M059J (cell line): ENCODE measurements at places on chromosomes 3 and 15. TPM values are rescaled to one million over a fixed set of nuclear protein-coding genes. Genes with fewer than 3 reads are reported as not detected.

GRCh38 chr15:74427607-74428441, 5.9 kb downstream of the SEMA7A start:
- DNase-seq = no peak

- DNase-seq = peak; percentile 39
Measured at GRCh38 chr3:25663869-25664811, 567 bp downstream of the TOP2B start.

DNA sequence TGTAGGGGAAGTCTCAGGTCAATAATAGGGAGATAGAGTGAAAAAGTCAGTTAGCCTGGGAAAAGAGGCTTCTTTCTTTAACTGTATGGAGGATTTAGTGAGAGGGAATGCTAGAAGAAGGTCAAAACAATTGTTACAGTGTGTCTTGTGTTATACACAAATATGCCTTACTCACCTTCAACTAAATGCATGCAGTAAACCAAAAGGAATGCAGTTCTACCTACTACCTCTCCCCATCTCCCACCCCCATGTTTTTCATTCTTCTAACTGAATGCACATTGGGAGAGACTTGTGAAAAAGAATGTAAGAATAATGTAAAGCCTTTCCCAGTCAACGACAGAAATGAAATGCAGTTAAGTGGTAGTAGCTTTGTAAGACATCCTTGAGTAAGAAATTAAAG, 33.8 kb downstream of the CCDC66 start:
- DNase-seq = no peak

DNA sequence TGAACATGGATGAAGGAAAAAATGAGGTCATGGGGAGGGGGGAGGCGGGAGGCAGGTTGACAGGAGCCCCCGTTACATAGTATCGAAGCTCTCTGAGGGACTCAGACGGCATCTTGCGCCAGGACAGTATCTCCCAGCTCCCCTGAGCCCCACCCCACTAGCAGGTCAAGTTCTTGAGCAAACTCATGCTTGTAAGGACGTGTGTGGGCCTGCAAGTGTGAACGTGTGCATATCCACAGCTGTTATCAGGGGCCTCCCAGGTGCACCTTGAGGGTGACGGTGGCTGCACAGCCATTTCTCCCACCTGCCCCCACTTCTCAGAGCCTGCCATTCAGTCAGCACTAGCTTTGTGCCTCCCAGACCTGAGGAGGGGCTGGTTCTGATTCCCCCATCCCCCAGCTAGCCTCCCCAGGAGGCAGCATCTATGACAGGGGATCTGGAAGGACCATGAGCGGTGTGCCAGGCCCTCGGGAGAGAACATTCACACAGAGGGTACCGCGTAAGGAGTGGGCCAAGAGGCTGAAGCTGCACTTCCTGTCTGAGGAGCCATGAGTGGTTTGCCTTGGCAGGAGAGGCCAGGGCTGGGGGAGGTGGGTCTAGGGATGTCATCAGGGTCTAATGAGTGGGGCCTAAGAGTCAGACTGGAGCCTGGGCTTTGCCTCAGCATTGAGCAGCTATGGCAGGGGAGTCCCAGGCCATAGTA, 2.9 kb downstream of the SEMA3F start:
- DNase-seq = peak; percentile 43

- no peak for DNase-seq
Measured at GRCh38 chr3:103459815-103460214, 1025.0 kb downstream of the ZPLD1 start.

DNA sequence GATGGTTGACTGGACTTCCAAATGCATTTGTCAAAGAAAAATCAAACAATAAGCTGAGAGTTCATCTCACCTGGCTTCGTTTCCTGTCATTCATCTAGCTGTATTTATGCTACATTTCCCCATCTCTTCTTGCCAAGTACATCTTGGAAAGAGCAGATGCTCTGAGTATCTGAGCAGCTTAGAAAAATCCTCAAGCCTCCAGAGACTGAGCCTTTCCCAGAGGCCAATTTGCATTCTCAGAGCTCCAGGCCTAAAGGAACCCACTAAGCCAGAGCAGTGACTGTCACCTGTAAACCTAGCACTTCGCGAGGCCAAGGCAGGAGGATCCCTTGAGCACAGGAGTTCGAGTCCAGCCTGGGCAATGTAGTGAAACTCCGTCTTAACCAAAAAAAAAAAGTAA, 100.5 kb downstream of the XXYLT1 start:
- no peak for DNase-seq

- no peak for DNase-seq
Measured at GRCh38 chr3:39819899-39820298, 10.5 kb downstream of the MYRIP start.

GRCh38 chr3:81024560-81024959, 736.9 kb downstream of the GBE1 start:
- no peak for DNase-seq

DNA sequence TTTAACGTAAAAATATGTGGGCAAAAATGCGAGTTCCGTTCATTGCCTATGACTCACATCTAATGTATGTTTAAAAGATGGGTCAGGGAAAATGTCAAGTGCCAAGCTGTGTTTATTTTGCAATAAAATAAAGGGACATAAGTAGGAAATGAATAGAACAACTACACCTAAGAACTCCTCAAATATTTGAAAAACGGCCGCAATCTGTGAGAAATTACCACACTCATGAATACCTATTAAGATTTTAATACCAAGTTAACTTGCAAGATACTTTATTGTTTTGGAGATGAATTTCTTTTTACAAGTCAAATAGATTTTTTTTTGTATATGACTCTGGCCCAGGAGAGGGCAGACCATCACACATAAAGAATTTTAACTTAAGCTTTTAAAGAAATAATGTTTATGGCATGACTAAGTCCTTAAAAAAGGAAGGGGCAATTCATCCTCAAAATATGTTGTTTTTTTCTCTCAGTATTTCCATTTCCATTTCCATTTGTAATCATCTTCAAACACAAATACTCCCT, 152.7 kb downstream of the SUCNR1 start:
- DNase-seq = peak; percentile 90

- no peak for DNase-seq
Measured at GRCh38 chr15:25719101-25719985, 143.8 kb downstream of the ATP10A start.

GRCh38 chr3:6120786-6121185, 740.1 kb upstream of the GRM7 start:
- no peak for DNase-seq

The HRG gene
- total RNA-seq = not detected in 2 replicates

The SOX2 gene
- 1.6 and 2.0 TPM in 2 replicates for total RNA-seq

The WNT7A gene
- 0.10 and 0.15 TPM in 2 replicates for total RNA-seq

The DVL3 gene
- total RNA-seq = 21.2 and 30.3 TPM in 2 replicates
